Femur (tissue), 1 donor: ENCODE measurements at places on chromosomes 2 and 18.

DNA sequence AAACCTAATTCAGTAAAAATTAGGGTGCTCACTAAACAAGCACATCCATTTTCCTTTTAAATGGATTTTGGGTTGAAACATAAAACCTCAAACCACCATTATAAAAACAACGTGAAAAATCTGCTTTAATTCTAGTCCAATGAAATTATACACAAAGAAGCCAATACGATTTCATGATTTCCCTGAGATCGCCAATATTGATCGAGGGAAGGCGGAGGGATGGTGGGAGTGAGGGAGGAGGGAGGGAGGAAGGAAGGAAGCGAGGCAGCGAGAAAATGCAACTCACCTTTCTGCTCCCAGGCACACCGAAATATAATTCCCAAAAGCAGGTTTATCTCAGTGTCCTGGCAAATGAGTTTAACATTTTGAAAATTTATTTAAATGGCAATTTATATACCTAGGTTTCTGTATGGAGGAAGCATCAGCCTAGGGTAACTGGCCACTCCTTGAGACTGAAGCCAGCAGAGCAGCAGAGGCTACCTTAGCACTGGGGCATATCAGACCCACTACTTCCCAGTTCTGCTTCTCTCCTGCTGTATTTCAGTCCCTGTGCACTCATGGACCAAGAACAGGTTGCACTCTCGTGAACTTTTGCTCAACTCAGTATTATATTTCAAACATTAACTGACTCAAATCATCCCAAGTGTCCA, 2.3 kb upstream of the ONECUT2 start:
- no peak for DNase-seq

GRCh38 chr2:236070236-236070635, 98.0 kb downstream of the GBX2 start:
- DNase-seq, result no peak

DNA sequence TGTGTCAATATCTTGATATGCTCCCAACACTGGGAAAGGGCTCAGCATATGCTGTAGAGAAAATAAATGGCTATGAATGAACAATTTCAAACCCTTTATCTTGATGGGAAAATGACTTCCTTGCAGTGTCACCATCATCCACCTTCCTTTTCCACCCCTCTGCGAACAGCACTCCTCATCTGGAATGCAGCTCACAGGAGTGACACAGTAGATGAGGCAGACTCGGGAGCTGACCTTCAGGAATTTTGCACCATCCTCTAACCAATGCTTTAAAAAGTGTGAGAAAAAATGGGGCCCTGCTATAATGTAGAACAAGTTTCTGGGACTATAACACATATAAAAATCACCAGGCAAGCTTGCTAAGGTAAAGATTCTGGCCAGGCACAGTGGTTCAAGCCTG, 41.3 kb upstream of the YPEL5 start:
- no peak for DNase-seq

- no peak for DNase-seq
These were observed 9.6 kb upstream of the DPYSL5 start for GRCh38 chr2:26838121-26838906.

- no peak for DNase-seq
These were observed 1029.5 kb upstream of the LRRTM1 start for GRCh38 chr2:81334046-81334445.

- no peak for DNase-seq
These were observed 55.2 kb downstream of the RBM43 start for GRCh38 chr2:151206446-151206968.

DNA sequence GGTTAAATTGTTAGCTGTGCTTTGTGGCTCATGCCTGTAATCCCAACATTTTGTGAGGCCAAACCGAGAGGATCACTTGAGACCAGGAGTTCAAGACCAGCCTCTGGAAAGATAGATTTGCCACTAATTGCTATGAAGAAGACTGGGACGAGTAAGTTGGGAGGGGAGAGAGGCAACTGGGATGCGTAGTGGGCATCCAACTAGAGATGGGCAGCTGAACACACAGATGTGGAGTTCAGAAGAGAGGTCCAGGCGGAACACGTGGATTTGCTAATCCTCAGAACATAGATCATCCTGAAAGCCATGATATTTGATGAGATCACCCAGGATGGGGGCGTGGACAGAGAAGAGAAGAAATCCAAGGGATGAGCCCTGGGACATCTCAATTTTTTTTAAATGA, 48.7 kb downstream of the CYP26B1 start:
- no peak for DNase-seq

DNA sequence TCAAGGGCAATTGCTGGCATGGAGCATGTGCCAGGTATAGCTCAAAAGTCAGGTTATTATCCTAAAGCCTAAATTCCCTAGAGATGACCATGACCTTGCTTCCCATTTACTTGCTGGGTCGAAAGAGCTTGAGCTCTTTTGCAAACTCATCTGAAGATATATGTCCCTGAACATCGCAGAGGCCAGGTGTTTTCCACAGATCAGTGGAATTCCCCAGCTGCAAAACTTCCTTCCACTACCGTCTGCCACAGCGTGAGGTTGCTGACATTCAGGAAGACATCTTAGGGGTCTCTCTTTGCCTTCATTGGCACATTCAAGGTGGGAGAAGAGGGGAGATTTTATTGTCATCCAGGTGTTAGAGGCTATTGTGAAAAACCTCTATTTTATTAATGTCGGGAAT, 171.0 kb downstream of the MIB1 start:
- DNase-seq, result no peak

- DNase-seq, result no peak
These were observed 129.7 kb downstream of the TDRD15 start for GRCh38 chr2:21253311-21254027.

GRCh38 chr2:39381653-39382052, 55.4 kb downstream of the MAP4K3 start:
- DNase-seq, result no peak

DNA sequence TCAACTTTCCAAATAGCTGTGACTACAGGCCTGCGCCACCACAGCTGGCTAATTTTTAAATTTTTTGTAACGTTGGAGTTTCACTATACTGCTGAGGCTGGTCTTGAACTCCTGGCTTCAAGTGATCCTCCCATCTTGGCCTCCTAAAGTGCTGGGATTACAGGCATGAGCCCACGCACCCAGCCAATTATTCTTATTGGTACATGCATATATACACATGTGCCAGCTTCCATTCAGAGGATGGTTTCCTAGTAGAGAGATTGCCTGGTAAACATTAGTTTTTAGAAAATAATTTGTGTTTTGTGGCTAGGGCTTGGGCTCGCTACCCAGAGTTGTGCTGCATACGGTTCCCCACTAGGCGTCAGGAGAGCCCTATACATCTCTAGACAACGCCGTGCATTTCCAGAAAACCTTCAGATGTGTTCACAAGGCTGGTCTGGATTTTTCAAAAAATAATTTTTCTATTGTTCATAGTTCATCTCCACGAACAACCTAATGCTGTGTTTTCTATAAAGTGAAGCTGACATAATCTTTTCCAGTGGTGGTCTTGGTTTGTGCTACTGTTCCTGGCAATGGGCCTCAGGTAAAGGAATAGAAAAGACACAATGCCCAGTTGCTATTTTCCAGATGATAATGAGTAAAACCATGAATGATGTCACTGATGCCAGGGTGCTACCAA, 14.6 kb upstream of the AFG3L2 start:
- peak; percentile 76 for DNase-seq

- DNase-seq, result no peak
These were observed 392.6 kb downstream of the HRH4 start for GRCh38 chr18:24853076-24853475.

DNA sequence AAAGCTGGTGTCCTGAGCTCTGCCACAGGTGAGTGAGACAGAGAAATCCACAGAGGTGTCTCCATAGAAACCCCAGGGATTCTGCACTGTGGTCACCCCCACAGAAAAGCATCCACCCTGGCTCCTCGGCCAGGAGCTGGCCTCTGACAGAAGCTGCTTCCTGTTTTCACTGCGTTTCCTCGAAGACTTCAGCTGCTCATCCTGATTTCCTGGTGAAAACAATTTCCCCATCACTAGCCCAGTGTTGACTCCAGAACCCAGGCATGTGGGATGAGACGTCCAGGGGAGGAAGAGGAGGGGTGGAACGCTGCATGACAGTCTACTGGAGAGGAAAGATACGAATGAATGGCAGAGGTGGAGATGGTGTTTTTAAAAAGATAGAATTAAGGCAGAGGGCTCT, 60.3 kb upstream of the GPR45 start:
- no peak for DNase-seq

GRCh38 chr18:24499814-24500213, 39.4 kb downstream of the HRH4 start:
- no peak for DNase-seq

DNA sequence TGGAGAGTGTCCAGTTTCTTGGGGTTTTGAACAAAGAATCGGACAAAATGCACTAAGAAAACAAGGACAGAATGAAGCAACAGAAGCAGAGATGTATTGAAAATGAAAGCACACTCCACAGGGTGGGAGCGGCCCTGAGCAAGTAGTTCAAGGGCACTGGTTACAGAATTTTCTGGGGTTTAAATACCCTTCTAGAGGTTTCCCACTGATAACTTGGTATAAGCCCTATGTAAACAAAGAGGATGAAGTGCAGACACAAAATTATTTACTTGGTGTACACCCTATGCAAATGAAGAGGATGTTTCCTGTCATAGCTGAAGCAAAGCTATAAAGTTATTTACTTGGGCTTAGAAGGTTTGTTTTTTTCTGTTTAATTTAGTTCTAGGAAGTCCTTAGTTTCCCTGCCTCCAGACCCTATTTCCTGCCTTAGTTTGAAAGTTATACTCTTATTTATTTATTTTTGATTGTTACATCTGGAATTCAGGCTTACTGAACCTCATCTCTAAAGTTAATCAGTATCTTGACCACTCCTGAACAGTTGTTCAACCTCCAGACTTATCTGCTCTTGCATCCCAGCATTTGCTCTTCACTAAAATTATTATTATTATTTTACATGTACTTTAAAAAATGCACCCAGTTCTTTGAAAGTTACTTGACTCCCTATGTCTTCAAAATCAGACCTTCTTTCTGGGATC, 193.5 kb downstream of the SPP2 start:
- no peak for DNase-seq

DNA sequence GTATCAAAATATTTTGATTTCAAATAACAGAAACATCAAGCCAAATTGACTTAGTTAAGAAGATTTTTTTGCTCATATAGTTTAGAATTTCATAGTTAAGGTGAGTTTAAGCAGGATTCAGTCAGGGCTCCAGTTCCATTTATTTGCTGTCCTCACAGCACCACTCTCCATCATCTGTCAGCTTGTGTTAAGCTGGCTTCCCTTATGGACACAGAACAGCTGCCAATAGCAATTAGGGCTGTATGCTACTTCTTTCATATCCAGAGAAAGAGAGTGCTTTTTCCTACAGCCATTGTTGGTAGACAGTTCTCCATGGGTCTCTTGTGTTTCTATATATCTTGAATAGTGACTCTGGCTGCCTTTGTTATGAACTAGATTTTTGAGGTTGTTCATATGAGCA, 95.4 kb upstream of the CYP20A1 start:
- DNase-seq, result no peak

DNA sequence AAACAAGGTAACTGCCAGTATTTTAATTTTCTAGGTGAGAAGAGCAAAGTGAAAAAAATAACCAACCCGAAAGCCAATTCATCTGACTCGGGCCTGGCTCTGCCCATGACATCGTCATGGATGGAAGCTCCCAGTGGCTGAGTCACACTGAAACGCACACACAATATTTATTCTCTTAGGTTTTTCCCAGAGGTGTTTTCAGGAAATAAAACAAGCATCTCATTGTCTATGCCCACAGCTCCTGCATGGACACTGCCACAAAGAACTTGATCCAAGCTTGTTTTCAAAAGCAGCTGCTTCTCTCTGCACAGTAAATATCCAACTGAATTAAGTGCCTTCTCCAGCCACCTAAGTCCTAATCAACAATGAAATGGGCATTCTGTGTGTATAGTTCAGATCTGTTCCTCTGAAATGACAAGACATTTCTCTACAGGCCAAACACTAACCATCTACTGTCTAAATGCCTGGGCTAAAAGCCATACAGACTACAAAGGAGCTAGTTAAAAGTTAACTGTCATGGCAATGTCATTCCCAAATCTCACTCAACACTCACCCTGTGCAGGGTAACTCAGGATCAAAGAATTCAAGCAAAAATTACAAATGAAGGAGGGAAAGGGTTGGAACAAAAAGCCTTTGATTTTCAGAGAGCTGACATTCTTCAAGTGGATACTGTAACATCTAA, 62.9 kb downstream of the RPL31 start:
- no peak for DNase-seq

DNA sequence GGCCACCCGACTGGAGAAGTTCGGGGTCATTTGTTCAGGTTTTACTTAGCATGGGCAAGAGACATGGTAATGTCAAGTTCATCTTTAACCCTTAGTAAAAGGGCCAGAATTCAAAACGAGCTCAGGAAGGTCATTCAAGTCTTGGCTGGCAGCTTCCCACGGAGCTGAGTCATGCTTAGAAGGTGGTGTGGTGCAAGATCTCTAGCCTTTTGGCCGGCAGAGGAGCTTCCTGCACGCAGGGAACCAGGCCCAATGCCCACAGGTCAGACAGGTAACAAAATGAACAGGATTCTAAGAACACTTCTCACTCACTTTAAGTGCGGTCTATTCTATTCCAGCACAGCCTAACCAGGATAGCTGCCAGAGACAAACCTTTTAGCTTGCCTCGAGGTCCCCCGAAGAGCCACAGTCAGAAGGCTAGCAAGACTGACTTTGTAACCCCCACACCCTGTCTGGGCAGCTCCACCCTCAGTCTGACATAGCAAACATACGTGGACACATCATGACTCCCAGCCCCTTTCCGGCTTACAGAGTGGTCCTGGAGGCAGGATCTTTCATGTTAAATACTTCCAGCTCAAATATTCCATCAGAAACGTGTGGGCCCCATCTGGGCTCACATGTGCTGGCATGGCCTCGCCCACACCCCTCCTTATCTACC, 292.7 kb downstream of the BCL11A start:
- no peak for DNase-seq

DNA sequence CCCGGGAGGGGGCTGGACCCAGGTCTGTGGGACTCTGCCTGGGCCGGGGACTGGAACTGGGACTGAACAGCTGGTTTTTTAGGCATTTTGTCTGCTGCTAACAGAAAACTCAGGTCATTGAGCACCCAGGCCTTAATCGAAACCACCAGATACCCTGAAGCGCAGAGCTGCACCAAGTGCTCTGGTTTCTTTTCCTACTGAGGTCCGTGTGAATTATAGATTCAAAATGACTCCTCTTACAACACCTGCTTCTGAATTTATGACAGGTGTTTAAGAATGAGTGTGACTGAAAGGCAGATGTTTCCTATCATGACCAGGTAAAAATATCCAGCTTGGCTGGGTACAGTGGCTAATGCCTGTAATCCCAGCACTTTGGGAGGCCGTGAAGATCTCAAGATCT, 47.8 kb downstream of the TRAPPC12 start:
- no peak for DNase-seq

DNA sequence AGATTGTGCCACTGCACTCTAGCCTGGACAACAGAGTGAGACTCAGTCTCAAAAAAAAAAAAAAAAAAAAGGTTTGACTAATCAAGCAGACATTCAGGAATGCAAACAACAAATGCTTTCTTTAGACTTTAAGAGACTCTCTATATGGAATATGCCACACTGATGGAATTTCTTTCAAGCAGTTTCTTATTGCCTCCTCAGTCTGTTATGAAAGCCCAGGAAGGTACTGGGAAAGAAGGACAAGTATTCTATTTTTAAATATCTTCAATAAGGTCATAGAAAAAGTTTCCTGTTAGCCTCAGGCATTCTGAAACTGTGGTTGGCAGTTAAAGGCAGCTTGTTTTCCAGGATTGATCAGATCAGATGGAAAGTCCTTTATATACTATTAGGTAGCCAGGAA, 241.6 kb downstream of the PIK3C3 start:
- DNase-seq, result no peak
